ENCODE measurements at places on chromosomes 2 and 18.

GRCh38 chr2:239930378-239930777, 94.8 kb downstream of the NDUFA10 start:
- peak; percentile 54 for DNase-seq

DNA sequence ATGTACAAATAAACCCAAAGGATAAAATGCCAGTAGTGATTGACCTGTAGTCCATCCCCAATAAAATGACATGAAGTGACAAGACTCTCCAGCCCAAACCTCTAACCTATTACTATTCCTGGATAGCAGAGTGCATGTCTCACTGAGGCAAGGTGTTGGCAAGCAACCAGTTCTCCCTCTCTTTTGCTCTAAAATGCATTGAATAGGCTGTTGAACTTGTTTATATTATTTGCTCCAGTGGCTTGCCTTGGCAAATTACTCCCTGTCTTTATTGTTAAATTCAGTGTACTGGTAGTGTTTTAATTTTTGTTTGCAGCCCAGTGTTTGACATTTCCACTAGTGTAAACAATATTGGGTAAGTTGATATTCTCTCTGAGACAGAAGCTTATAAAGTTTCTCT, 70.5 kb downstream of the CSRNP3 start:
- no peak for DNase-seq

- DNase-seq, result no peak
Observed at GRCh38 chr2:183070942-183071844, 7.4 kb upstream of the DUSP19 start.

GRCh38 chr2:42908518-42909200, 116.3 kb upstream of the HAAO start:
- no peak for DNase-seq

GRCh38 chr2:42068571-42069178, 20.9 kb downstream of the PKDCC start:
- peak; percentile 53 for DNase-seq

DNA sequence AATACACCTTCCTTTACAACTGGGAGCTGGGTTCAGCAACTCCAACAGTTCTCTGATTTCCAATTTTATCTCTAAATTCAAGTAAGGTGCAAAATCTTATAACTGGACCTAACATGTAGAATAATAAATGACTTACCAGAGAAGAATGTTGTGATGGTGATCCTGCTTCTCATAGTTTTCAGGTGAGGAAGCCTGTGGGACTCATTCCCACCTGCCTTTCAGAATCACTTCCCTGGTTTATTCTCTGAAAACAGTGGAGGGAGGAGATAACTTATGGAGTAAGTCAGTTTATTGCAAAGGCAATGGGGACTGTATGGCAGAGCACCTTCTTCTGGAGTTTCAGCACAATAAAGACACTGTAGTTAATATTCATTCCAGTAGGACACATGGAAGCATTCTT, 1188.2 kb upstream of the FAM98A start:
- no peak for DNase-seq

GRCh38 chr2:10520926-10521325, 72.8 kb upstream of the ODC1 start:
- peak; percentile 38 for DNase-seq

- no peak for DNase-seq
Observed at GRCh38 chr2:136325844-136326331, 207.9 kb upstream of the CXCR4 start.

DNA sequence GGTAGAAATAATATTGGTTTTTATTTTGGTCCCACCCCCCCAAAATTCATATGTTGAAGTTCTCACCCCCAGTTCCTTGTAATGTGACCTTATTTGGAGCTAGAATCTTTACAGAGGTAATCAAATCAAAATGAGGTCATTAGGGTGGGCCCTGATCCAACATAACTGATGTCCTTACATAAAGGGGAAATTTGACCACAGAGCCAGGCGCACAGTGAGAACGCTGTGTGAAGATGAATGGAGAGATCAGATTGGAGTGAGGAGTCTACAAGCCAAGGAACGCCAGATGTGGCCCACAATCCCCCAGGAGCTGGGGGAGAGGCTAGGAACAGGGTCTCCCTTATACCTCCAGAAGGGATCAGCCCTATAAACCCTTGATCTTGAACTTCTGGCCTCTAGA, 31.6 kb upstream of the TRIB2 start:
- DNase-seq, result no peak

GRCh38 chr2:223314811-223315210, 262.8 kb downstream of the KCNE4 start:
- DNase-seq, result no peak

- no peak for DNase-seq
Observed at GRCh38 chr2:12727065-12727464, 10.3 kb downstream of the TRIB2 start.

DNA sequence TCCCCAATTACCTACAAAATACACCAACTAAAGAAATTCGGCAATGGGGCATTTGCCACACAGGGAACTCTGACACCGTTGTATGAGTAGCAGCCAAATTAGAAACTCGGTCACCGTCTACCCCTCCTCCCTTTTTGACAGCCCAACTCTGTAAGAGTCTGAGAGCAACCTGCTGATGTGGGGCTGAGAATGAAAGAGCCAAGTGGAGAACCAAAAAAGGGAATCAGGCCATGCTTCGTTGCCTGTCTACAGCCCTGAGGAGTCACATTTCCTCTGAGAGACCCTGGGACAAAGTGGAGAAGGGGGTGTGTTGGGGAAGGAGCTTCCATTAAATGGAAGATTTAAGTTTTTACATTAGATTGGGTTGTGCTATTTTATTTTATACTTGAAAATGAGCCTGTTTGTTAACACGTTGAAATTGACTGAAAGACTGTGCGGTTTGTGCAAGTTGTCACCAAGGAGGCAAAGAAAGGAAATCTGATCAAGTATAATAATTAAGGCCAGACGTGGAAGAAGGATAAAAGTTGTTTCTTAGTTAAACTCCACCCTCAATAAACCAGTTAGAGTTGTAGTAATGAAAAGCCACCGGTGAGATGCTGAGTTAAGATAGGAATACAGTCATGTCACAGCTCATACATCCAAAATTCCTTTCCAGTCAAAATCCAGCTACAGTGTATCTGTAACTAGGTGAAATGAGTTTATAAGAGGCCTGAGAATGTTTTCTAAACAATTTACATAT, 131.7 kb upstream of the CREB1 start:
- DNase-seq, result no peak

DNA sequence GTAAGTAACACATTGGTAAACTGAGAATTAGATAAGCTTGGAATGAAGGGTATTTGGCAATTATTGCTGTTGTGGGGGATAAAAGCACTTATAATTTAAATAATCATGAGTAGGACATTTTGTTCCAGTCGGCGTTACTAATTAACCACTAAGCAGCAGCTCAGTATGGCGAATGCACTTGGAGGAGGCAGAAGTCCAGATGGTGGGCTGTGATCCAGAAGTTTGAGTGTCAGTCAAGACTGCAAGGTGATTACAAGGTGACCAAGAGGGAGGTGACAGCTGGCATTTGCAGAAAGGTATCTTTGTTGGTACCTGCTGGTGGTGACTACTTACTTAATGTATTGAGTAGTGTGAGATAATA, 643.6 kb upstream of the FAM98A start:
- no peak for DNase-seq

Measured in sigmoid colon (tissue), 7 donors.